ENCODE measurements at places on chromosomes 12 and 14.

GRCh38 chr12:84802161-84802560, 110.4 kb downstream of the SLC6A15 start:
- DNase-seq: no peak

- DNase-seq: no peak
Measured at GRCh38 chr12:133233993-133234564, 1.6 kb downstream of the ANHX start.

GRCh38 chr14:98370352-98370751, 901.6 kb downstream of the BCL11B start:
- DNase-seq: no peak

DNA sequence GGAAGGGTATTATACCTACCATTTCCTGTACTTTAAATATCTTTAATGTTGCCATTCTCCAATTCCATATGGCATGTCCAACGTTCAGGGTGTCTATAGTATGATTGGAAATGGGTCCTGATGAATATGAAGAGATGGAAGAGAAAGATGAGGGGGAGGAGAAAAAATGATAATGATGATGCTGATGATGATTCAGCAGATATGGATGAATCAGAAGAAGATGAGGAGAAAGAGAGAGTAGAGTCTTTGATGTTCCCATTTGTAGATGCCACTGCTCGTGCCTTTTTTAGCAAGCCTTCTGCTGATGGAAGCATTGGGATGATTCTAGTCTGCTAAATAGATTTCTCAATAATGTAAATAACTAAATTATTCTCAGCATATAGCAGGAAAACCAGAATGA, 163.5 kb downstream of the PIK3C2G start:
- DNase-seq: no peak

DNA sequence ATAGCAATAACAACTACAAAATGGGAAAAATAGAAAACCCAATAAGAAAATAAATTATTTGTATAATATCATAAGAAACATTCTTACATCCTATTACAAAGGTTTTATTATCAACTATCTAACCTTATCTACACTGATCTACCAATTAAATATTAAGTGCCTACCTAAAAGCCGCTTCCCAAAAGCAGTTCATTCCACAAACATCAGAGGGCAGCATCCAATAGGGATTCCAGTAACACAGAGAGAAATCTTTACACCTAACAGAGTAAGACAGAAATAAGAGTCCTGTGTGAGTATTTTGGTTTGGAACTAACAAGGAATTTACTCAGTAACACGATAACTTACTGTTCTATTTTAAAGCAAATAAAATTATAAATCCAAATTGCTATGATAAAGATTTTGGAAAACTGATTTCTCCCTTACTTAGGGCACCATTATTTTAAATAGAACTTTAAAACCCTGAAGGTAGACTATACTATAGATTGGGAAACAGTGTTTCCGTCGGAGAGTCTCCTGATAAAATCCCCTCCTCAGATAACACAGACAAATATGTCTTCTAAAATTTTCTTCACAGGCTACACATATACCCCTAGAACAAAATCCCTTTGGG, 15.0 kb downstream of the GXYLT1 start:
- DNase-seq: peak; percentile 72

- DNase-seq: no peak
Measured at GRCh38 chr14:71770431-71770830, 161.8 kb upstream of the RGS6 start.

DNA sequence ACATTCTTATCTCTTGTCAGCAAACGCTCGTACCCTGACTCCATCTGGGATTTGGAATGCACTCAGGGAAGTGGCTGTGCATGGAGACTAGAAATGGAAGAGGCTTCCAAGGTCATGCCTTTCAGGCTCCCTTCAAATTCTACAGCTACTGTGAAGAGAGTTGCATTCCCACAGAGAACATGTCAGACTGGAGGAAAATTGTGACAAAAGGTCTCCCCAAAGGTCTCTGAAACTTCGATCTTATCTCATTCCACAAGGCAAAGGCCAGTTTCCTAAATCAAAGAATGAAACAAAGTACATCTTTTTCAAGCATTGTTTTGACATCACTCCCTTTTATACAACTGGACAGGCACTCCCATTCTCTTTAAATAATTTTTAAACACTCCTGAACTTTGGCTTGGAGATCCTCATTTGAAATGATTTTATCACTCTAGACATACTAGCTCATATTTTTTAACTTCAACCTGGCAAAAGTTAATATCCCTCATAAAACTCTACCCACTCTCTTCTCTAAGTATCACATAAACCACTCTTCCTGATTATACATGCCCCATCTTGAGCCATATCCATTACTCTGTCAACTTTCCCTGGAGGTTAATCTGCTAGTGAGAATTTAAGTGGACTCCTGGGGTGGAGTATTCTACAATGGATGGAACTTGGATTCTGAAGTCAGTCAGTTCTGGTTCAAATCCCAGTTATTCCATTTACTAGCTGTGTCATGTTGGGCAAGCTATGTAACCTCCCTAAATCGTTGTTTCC, 218.1 kb upstream of the HMGA2 start:
- DNase-seq: no peak

DNA sequence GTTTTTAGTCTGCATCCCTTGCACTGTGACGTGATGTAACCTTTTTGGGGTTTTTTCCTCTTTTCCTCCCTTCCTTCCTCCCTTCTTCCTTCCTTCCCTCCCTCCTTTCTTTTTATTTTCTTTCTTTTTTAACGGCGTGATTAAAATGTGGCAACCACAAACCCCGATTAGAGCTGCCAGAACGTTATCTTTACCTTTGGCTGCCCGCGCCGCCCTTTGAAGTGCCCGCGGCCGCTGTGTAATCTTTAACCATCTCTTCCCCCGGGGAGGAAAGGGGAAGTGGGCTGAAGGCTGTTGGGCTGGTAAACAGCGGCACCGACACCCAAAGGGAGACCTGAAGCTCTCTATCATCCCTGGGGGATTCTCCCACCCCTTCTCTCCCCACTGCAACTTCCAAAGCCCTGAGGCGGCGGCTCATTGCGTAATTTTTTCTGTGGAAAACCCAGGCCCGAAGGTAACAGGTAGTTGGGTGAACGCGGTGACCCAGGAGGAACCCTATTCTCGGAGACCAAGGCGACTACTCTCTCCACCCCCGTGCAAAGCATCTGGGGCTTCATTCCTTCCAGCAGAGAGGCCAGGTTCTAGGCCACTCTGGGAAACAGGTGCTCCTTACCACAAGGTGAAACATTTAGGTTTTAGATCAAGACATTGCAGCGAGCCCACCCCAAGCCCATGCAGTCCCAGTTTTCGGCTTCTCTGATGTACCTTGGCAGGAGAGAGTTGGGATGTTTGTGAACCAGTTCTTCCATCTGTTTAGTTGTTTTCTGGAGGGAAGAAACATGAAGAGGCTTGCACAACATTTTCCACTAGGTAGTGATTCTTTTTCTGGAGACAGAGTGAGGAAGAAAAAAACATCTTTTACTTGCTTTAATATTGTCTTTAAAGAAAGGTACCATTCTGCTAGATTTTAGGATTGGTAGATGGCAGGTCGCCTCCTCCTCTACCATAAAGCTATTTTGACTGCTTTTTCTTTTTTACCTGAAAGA, 1.5 kb downstream of the LGR5 start:
- no peak for DNase-seq

- DNase-seq: no peak
Measured at GRCh38 chr12:115259968-115260747, 576.2 kb upstream of the TBX3 start.

DNA sequence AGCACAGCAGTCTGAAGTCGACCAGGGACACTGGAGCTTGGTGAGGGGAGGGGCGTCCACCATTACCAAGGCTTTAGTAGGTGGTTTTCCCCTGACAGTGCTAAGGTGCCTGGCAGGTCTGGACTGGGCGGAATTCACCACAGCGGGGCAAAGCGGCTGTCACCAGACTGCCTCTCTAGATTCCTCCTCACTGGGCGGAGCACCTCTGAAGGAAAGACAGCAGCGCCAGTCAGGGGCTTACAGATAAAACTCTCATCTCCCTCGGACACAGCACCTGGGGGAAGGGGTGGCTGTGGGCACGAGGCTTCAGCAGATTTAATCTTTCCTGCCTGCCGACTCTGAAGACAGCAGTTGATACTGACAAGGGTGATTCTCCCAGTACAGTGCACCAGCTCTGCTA, 39.1 kb downstream of the DDHD1 start:
- DNase-seq: no peak

DNA sequence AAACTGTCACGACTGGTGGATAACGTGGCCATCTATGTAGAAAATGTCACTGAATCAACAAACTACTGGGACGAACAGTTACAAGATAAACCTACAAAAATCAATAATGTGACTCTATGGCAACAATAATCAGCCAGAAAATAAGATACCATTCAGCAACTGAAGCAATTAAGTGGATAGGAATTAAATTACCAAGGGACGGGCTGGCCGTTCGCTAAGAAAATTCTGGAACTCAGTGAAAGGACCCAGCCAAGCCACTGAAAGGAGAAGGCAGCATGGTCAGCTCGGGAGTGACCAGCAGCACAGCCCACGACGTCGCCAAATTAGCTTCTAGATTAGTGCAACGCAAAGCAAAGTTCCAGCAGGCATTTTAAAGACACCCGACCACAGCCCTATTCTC, 33.6 kb upstream of the TMEM179 start:
- DNase-seq: no peak

DNA sequence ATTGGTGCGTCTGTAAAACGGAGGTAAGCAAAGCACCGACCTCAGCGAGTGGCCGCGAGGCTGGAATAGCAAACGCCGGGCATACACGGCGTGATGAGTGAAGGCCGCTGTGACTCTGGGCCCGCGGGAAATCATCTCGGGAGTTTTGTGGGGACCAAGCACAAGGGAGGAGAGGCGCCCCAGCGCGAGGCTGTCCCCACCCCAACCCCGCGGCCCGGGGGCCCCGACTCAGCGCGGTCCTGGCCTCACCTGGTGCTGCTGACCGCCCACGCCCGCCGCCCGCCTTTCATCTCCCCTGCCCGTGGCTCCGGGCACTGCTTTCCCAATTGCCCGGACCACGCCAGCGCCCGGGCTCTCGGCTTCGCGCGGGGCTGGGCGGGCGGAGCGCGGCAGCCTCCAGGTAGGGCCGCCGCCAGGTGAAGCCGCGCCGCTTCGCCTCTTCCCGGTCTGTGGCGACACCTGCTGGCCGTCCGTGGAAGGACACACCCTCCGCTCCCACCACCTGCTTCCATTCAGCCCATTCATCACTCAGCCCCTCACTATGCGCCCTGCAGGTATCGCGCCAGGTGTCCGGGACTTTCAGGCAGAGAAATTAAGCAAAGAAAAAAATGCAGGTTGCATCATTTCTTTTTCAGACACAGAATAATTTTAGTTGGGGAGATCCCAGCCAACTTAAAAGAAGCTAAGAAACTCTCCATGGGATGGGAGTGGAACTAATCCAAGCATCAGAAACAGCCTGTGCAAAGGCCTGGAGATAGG, 360.4 kb downstream of the MED13L start:
- DNase-seq: no peak

GRCh38 chr14:59267046-59267445, 78.6 kb downstream of the DAAM1 start:
- DNase-seq: no peak

GRCh38 chr12:108860443-108860842, 3.1 kb upstream of the SSH1 start:
- DNase-seq: no peak

GRCh38 chr14:24692382-24693352, 58.7 kb upstream of the GZMB start:
- no peak for DNase-seq

DNA sequence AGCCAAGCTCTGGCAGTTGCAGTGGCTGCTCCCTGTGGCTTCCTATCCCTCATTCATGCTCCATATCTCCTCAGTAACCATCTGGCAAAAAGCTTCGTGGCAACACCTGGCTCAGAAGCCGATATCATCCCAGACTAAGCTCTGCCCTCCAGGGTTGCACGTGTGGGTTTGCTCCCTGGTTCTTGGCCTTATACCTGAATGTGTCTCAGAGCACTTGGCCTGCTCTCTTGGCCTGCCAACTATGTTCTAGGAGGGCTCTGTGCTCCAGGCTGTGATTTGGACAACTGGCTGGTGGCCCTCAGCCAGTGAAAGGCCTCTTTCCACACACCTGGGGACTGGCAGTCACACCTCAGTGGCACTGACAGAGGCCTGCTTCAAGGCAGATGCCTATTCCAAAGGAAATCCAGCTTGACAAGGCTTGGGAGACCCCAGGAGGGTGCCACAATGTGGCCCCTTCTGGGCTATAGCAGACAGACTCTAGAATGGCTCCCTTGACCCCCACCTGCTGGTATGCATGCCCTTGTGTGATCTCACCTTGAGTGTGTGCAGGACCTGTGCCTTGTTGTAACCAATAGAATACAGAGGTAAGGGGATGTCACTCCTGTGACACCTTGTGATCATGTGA, 10.5 kb downstream of the PLD4 start:
- no peak for DNase-seq

DNA sequence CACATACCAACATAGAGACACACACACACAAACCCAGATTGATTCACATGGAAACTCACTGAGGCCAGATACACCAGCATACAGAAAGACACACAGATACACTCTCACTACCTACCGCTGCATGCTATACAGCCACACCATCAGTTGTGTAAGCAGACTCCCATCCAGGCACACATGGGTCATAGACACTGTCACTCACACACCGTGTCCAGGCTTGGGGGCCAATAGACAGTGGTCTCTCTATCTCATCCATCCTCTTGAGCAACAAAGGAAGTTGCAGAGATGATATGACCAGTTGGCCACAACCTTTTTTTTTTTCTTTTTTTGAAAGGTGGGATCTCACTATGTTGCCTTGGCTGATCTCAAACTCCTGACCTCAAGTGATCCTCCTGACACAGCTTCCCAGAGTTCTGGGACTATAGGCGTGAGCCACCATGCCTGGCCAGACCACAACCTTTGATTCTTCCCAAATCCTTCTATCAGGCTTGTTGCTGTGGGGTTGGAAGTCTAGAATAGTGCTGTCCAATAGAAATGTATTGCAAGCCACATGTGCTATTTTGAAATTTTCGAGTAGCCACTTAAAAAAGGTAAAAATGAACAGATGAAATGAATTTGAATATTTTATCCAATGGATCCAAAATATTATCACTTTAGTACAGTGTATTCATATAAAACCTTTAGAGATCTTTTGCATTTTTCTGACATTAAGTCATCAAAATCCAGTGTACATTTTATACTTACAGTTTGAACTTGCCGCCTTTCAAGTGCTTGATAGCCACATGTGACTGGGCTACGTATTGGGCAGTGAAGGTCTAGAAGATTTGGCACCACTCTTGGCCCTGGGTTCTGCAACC, 7.4 kb downstream of the LRP1-AS start:
- no peak for DNase-seq

DNA sequence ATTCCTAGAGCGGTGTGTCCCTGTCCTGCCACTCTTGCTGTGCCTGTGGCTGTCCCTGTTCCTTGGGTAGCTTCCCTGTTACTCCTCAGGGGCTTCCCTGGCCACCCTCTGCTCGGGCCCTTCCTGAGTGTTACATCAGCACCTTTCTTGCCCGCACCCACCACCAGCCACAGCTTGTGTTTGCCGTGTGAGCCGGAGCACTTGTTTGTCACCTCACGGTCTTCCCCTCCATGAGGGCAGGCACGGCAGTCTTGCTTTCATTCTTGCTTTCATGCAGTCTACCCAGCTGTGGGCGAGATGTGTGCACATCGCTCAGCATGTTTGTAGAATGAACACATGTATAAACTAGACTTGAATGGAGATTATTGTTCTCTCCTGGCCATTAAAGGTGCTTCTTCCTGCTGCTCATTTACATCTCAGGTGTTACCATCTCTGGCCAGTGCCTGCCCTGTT, 42.0 kb downstream of the TRAF3 start:
- DNase-seq: no peak
